ENCODE measurements at places on chromosomes 5 and 9. TPM values are rescaled to one million over a fixed set of nuclear protein-coding genes. Genes with fewer than 3 reads are reported as not detected.

Gene SYNPO
- total RNA-seq: 715 TPM

Gene RLN1
- not detected for total RNA-seq

Gene FAM169A
- total RNA-seq: 6.3 TPM

Gene TAF1L
- total RNA-seq: not detected

Gene TPPP
- total RNA-seq: 21.6 TPM

Data from left ventricle myocardium inferior (tissue), 1 donor.